ENCODE measurements at places on chromosomes 3 and 15.
A peak's percentile ranks its signal among the peaks of the same experiment; 100 is the strongest.

- no peak for DNase-seq
- no peak overlapping the region for H3K4me3 ChIP-seq
- peaks cover 20% of the 10 kb centered on the region for H3K36me3 ChIP-seq
- H3K27ac ChIP-seq, result no peak overlapping the region
- no peaks in the 10 kb centered on the region for H3K27me3 ChIP-seq
- H3K4me1 ChIP-seq, result peaks cover 17% of the 10 kb centered on the region
Observed at GRCh38 chr15:52559022-52559421, 9.8 kb downstream of the ARPP19 start.

DNA sequence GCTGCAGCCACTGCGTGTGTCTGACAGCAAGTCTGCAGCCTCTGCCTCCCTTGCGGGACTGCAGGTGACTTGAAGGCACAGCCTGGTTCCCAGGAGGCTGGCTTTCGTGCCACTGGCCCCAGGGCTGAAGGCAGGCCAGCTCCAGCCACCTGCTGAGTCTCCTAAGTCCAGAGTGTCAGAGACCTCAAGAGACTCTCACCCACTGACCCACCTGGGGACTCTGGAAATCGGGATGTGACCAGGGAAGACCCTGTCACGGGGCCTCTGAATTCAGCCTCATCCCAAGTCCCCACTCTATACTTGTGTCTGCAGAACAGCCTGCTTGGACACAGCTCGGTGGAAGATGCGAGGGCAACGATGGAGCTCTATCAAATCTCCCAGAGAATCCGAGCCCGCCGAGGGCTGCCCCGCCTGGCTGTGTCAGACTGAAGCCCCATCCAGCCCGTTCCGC lies 16.3 kb downstream of the ISG20 start:
- peaks cover 51% of the 10 kb centered on the region for H3K4me1 ChIP-seq
- DNase-seq, result no peak
- no peaks in the 10 kb centered on the region for H3K27me3 ChIP-seq
- H3K27ac ChIP-seq, result peak overlapping the region; percentile 24
- H3K4me3 ChIP-seq, result no peak overlapping the region

- no peaks in the 10 kb centered on the region for H3K27me3 ChIP-seq
- no peak for DNase-seq
- H3K36me3 ChIP-seq, result no peaks in the 10 kb centered on the region
Observed at GRCh38 chr15:95194746-95195145, 963.4 kb downstream of the MCTP2 start.

DNA sequence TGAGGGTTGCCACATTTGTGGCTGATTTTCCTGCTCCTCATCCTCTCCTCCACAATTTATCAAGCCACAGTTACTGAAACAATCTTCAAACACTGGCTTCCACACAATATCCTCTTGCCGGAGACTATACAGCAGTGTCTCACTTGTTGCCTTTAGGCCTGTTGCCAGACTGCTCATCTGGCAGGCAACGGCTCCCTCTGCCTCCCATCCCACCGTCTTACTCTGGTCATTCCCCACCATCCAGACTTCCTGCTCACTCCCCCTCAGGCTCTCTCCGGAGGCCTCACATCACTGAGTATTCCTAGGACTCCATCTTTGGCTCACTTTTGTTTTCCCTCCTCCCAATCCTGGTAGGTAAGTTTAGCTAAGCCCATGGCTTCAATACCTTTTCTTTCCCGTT lies 301.9 kb downstream of the IL20RB start:
- no peak overlapping the region for H3K27ac ChIP-seq
- no peaks in the 10 kb centered on the region for H3K27me3 ChIP-seq
- H3K36me3 ChIP-seq, result no peaks in the 10 kb centered on the region
- no peaks in the 10 kb centered on the region for H3K4me1 ChIP-seq

DNA sequence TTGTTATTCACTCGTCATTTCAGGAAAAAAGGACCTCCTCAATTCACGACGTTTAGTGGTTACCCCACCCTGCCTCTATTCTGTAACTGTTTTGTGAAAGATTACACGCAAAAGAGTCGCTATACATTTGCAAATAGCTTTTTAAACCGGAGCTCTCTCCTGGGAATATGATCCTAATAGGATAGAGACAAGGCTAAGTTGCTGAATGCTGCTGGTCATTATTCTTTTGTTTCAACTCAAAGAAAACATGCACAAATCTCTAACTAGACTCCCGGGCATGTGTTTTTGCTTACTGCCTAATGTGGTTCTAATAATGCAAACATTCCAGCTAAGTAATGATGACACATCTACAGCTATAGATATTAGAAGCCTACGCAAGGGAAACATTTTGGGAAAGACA lies 214.6 kb upstream of the MDFIC2 start:
- no peaks in the 10 kb centered on the region for H3K4me1 ChIP-seq
- DNase-seq, result no peak
- H3K36me3 ChIP-seq, result no peaks in the 10 kb centered on the region
- H3K27ac ChIP-seq, result no peak overlapping the region
- no peak overlapping the region for H3K4me3 ChIP-seq

Data from effector memory CD4-positive, alpha-beta T cell (primary cell).